ENCODE measurements at places on chromosomes 1 and 21.

- no peak for DNase-seq
These were observed 44.3 kb downstream of the S1PR1 start for GRCh38 chr1:101280942-101281654.

DNA sequence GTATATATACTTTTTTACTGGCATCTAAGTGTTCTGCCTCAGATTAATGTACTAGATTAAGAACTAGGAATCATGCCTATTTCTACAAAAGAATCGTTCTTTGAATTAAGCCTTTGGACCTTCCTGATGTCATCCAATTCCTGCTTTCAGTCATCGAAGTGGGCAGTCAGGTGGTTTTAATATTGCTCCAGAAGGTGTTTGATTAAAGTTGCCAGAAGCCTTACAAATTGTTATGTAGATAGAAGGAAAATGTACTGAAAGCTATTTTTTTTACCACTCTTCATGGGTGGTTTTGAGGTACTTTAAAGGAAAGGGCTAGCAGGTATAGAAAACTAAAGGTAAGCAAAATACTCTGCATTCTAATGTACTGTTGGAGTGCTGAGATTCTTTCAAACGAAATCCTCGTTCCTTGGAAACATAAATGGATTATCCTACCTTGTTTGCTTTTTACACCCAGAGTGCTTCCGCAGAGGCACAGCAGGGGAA is 716 bp downstream of the CTBS start:
- no peak for DNase-seq

DNA sequence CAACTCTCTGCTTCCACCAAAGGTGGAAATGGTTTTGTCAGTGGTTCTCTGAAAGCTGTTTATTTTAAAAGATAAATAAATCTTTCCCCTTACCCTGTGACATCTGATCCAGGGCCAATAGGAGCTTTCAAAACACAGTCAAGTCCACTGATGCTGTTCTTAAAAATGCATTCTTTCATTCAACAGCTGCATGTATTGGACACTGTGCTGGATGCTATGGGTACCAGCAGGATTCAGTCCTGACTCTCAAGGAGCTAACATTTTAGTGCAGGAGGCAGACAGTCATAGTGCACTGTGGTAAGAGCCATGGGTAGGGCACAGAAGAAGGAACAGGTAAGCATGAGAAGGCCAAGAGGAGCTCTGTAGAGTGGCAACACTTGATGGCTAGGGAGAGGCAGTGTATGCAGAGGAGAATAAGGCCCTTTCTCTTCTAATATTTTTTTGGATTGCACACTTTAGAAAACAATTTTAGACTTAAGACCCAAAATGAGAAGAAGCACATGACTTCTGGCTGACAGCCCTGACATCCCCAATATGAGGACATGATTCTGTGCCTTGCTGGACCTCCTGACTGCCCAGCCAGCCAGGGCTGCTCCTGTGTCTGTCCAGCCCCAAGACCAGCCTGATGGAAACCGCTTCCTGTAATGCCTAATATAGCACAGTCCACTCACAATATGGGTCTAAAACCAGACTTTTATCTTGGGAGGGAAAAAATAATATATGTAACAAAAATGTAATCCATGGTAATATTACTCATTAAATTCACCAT is 207.3 kb downstream of the SDCCAG8 start:
- DNase-seq, result no peak

GRCh38 chr1:235631816-235632215 is 17.8 kb downstream of the GNG4 start:
- no peak for DNase-seq

DNA sequence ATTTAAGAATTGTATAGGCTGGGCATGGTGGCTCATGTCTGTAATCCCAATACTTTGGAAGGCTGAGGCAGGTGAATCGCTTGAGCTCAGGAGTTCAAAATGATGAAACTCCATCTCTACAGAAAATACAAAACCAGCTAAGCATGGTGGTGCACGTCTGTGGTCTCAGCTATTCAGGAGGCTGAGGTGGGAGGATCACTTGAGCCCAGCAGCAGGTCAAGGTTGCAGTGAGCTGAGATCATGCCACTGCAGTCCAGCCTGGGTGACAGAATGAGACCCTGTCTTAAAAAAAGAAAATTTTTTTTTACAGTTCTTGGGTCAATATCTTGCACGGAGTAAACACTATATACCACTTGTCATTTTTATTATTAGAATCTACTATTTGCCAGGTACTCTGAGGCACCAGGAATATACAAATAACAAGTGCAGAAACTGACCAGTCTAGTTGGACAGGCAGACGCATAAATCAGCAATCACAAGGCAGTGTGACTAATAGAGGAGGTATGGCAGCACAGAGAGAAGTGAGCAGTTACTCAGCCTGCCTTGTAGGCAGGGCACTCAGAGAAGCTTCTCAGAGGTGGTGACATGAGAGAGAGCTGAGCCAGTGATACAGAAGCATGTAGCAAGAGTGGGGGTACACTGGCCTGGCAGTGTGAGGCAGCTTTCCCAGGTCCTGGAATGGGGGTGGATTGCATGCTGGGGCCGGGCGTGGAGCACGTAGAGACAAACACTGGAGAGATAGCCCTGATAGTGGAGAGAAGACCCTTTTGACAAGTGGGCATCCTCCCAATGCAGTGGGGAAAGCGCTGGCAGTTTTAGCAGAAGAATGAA is 8.0 kb downstream of the PHLDA3 start:
- peak; percentile 98 for DNase-seq

GRCh38 chr1:157226739-157227138 is 88.5 kb upstream of the ETV3 start:
- DNase-seq, result no peak

GRCh38 chr1:8426996-8427395 is 109.1 kb downstream of the SLC45A1 start:
- no peak for DNase-seq

- no peak for DNase-seq
These were observed 7.8 kb upstream of the CPLANE2 start for GRCh38 chr1:16244650-16245285.

GRCh38 chr1:213103377-213104306 is 52.6 kb downstream of the RPS6KC1 start:
- no peak for DNase-seq

GRCh38 chr1:153542956-153543711 is 2.4 kb upstream of the S100A5 start:
- DNase-seq, result no peak

- no peak for DNase-seq
These were observed 684 bp downstream of the IFI16 start for GRCh38 chr1:159010391-159010790.

Data from EH (cell line).